ENCODE measurements at places on chromosomes 11 and 22.

GRCh38 chr22:47837703-47838102 lies 1075.3 kb downstream of the TBC1D22A start:
- DNase-seq, result no peak

DNA sequence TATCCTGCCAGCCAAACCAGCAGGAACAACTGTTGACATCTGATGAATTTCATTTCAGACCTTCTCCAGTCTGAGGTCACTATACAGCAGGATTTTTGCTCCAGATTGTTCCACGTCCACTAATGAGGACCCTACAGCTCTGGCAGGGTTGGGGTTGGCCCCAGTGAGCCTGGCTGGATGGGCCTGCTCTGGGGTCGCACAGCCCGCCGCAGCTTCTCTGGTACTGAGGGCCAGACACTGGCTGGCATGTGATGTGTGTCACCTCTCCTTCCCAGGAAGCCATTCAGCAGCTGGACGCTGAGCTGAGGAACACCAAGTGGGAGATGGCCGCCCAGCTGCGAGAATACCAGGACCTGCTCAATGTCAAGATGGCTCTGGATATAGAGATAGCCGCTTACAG lies 5.4 kb downstream of the NEFH start:
- DNase-seq, result no peak

GRCh38 chr11:9796854-9797253 lies 133.0 kb downstream of the SWAP70 start:
- no peak for DNase-seq

- no peak for DNase-seq
Observed at GRCh38 chr11:106997227-106997626, 21.0 kb downstream of the GUCY1A2 start.

DNA sequence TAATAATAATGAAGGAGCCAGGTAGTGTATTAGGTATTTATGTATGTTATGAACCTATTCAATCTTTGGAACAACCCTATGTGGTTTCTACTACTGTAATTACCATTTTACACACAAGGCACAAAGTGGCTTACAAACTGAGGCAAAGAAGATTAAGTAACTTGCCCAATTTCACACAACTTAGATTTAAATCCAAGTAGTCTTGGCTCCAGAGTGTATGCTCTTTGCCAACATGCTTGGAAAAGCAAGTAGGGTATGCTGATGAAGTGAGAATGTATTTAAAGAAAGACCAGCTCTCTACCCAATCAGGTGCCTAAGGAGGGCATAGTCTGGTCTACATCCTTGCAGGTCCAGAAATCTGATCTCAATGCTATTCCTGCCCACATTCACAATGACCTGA lies 463.2 kb downstream of the METTL15 start:
- DNase-seq, result no peak

GRCh38 chr11:95849087-95849825 lies 59.0 kb downstream of the CEP57 start:
- DNase-seq, result peak; percentile 9

DNA sequence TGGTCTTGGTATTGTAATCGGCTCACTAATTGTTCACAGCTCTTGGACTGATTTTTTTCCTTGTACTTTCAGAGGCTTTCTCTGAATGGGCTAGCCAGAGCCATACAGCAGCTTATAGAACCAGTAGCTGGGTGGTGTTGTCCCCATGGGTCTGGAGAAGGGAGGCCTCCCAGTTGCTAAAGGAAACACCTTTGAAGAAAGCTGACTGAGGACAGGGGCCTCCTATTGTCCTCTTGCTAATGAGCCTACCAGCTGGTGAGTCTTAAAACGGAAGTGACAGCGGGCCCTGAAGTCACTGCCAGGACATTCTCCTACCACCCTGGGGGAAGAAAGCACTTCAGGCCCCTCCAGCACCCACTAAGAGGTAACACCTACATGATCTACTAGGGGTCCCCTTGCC lies 9.9 kb downstream of the FADS3 start:
- no peak for DNase-seq

DNA sequence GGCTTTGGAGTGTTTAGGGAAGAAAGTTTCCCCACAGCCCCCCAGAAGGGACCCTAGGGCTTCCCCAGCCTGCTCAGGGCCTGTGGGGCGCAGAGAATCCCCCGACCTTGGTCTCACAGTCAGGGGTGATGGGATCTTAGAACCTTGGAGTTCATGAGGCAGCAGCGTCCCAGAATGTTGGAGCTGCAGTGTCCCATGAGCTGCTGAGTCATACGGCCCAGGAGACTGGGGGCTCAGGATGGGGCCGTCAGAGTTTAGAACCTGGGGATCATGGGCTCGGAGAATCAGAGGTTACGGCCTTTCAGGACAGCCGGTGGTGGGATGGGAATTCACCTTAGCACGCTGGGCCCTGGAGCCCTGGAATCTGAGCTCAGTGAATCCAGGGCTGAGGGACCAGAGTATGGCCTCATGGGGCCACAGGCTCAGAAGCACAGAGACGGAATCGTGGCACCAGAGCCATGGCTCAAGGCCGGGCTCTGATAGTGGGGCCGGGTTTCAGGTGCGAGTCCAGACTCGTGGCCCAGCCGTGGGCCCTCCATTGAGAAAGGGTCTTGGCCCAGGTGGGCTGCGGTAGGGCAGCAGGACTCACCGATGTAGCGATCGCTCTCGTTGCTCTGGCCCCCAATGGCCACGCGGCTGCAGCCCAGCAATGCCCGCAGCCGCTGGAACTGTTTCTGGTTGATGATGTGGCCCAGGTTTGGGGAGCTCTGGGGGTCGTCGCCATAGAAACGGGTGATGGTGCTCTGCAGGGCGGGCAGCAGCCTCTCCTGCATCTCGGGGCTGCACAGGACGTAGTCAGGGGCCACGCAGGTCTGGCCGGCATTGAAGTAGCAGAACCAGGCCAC lies 9.5 kb downstream of the ALDH3B2 start:
- no peak for DNase-seq

DNA sequence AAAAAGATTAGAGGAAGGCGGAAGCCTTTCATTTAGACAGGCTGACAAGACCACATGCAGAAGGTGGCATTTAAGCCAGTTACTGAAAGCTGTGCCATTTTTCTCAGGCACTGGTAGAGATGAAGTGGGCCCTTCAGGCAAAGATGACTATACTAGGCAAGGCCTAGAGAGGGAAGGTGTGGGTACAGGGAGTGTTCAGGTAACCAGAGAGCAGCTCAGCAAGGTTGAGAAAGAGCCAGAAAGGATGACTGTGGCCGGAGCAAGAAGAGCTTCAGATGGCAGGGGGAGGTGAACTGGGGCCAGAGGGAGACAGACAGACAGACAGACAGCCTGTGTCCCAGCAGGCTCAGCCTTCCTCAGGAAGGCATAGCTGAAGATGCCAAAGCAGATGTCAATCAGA lies 88.1 kb upstream of the NARS2 start:
- DNase-seq, result no peak

DNA sequence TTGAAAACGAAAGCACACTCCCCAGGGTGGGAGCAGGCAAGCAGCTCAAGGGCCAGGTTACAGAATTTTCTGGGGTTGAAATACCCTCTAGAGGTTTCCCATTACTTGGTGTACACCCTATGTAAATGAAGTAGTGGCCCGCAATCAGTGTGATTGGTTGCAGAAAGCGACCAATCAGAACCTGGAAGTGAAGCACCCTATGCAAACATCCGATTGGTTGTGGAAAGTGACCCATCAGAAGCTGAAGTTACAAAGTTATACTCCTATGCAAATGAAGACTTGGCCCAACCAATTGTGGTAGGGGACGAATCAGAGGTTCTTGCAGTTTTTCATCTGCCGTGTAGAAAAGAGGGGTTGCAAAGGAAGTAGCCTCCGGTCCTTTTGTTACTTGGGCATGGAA lies 19.2 kb downstream of the PRR5 start:
- DNase-seq, result no peak

- DNase-seq, result no peak
Observed at GRCh38 chr11:45807792-45808238, 2.9 kb downstream of the SLC35C1 start.

- no peak for DNase-seq
Observed at GRCh38 chr11:123427405-123427804, 2.7 kb upstream of the GRAMD1B start.

- no peak for DNase-seq
Observed at GRCh38 chr11:26330262-26330661, 1.7 kb upstream of the ANO3 start.

DNA sequence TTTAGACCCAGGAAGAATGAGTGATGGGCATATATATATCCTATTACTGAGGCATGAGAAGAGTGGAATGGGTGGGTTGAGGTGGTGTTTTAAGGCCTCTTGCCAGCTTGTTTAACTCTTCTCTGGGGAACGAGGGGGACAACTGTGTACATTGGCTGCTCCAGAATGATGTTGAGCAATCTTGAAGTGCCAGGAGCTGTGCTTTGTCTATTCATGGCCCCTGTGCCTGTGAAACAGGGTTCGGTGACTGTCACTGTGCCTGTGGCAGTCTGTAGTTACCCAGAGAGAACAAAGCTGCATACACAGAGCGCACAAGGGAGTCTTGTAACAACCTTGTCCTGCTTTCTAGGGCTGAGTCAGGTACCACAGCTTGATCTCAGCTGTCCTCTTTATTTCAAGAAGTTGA lies 11.7 kb downstream of the LIMK2 start:
- no peak for DNase-seq

- DNase-seq, result no peak
Observed at GRCh38 chr11:13128354-13128753, 119.2 kb downstream of the RASSF10 start.

DNA sequence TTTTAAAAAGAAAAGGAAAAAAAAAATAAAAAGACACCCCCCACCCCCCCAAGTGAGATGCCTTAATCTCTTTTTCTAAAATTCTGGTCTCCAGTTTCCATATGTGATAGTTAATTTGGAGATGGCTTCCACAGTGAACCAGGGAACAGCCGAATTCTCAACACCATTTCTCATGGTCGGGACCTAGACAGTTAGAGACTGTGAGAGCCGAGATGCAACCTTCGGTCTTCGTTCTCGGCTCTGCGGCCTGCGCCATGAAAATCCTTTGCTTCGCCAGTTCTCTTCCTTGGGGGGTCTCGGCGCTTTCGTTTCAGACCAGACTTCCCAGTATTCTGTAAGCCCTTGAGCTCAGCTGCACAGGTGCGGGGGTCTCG lies 723 bp downstream of the CACNG2 start:
- DNase-seq, result no peak

DNA sequence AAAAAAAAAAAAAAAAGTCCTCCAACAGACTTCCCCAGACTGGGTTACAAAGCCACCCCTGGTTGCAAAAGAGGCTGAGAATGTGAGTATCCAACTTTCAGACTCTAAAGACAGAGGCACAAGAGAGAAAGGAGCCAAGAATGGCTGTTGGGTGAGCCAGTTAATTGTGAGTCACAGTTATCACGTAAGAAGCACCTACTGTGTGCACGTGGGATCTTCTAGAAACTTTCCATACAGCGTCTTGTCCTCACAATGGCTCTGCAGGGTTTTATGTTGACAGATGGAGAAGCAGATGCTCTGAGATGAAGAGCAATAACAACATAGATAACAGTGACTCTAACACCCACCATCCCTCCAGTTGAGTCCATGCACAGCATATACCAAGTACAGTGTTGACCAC lies 41.0 kb downstream of the CD82 start:
- no peak for DNase-seq

DNA sequence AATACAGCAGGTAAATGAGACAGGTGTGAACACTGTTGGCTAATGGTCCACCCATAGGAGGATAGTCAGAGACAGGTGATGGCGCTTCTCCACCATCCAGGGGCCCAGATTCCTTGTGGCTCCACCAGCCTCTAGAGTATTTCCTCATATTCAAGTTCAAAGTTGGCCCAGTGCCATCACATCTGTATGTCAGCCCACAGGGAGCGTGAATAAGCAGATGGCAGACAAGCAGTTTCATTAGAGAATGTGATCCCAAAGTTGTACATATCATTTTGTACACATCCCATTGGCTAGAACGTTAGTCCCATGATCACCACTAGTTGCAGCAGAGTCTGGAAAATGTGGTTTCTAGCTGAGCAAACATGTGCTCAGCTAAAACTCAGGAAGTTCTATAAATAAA lies 11.0 kb upstream of the CWF19L2 start:
- no peak for DNase-seq

DNA sequence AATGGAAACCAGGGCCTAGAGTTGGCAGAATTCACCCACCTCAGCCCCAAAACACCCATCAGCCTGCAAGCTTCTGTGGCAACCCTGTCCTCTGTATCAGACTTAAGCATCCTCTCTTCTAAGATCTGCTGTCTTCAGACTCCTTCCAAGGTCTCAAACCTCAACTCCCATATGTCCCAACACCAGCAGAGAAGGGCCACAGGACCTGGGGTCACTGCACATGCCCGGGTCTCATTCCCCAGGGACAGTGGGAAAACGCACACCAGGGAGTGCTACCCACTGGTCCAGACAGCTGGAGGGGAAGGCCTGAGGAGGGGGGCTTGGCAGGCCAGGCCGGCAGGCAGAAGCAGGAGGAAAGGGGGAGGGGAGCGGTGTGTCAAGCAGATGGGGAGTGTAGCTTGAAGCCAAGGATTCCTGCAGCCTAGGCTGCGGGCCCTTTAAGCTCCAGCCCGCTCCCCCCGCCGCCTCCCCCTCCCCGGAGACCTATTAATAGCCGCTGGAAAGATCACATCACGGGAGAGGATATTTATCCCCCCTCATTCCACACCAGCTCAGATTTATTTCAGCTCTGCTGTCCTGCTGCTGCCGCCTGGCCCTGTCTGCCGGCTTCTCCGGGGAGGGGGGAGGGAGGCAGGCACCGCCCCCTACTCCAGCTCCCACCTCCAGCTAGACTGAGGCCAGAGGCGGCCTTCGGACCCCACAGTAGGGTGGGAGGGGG lies 16.7 kb downstream of the BCL9L start:
- no peak for DNase-seq

DNA sequence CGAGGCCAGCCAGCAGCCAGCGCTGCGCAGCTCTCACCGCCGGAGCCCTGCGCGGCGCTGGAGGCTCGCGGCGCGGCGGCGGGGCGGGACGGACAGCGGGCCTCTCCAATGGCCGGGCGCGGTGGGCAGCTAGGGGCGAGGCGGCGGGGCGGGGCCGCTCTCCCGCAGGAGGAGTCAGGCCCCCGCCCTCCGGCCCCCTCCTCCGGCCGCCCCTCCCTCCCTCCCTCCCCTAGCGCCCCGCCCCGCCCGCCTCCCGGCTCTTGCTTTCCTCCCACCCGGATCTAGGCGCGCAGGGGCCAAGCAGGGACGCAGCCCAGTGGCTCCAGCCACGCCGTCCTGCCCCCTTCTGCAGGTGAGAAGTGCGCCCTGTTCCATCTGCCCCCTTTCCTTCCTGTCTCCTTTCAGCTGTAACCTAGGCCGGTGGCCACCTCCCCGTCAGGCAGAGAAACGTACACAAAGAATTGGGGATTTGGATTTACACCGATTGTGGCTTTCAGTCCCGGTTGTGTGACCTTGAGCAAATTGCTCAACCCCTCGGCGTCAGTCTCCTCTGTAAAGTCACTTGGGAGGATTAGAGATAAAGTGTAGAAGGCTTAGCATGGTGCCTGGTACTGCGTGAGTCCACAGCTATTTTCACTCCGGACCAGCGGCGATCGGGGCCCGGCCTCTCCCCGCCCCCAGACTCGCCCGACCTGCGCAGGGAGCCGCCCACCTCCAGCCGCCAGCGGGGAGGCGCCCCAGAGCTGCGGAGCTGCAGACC lies at the start of gene FZD4:
TSS of gene FZD4 (minus strand) at position 35 of the 760 bp plus-strand sequence. CDS start 310 bp downstream, outside the sequence.
- peak; percentile 33 for DNase-seq

Measured in CD4-positive, alpha-beta T cell treated with Interferon gamma for 1 hour (primary cell).